ENCODE measurements at places on chromosomes 1 and 21.

GRCh38 chr21:44962403-44962966 is 22.7 kb downstream of the SLX9 start:
- DNase-seq, result no peak

GRCh38 chr1:221886743-221887414 is 145.0 kb upstream of the DUSP10 start:
- DNase-seq, result no peak

DNA sequence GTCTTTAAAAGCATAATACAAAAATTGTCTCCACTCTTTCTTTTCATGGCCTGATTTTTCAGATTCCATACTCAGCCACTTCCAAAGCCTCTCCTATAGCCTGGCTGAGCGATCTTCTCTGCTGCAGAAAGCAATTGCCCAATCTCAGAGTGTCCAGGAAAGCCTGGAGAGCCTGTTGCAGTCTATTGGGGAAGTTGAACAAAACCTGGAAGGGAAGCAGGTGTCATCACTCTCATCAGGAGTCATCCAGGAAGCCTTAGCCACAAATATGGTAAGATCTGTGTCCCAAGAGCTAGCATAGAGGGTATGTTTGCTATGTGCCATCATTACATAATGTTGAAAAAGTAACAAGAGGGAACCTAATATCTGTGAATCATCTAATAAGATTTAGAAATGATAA is 130.7 kb upstream of the BMP8A start:
- no peak for DNase-seq

DNA sequence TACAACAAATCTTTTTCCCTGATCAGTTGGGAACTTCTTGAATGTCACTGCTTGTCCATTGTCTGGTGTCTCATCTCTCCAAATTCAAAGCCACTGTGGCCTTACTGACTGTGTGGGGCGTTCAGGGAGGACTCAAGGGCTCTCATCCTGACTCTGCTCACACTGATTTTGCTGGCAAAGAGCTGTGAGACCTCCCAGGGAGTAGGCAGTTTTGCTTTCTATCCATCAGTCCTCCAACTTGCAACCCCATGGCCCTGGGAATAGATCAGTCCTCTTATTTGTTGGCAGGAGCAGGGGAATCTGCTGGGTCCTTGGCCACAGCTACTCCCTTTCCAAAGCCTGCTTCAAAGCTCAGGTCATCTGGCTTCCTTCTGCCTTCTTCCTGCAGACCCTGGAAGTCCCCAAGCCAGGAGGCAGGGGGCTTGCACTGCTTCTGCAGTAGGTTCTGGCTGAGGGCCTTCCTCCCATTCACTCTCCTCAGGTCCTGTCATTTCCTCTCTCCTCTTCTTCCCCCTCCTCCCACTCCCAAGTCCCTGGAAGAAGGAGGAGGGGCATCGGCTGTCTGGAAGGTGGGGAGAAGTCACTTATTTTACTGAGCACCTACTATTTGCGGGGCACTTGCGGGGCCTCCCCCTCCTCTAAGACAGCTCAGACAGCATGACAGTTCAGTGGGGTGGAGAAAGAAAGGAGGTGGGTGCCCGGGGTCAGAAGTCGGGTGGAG is 876 bp upstream of the NAV1 start:
- no peak for DNase-seq

DNA sequence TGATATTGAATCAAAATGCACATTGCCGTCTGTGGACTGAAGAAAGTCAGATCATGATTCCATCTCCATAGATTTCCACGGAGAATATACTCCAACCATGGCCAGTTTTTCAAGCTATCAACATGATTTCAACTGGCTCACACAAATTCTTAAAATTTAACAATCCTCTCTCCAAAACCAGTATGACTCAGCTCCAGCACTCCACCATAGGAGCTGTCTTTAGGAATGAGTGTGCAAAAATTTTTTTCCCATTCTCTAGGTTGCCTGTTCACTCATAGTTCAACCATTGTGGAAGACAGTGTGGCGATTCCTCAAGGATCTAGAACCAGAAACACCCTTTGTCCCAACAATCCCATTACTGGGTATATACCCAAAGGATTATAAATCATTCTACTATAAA is 40.8 kb downstream of the RGL1 start:
- DNase-seq, result no peak
